ENCODE measurements at places on chromosomes 11 and 22. TPM values are rescaled to one million over a fixed set of nuclear protein-coding genes. Genes with fewer than 3 reads are reported as not detected.

- peak; percentile 55 for DNase-seq
Measured at GRCh38 chr11:128338811-128339210, 248.5 kb downstream of the ETS1 start.

DNA sequence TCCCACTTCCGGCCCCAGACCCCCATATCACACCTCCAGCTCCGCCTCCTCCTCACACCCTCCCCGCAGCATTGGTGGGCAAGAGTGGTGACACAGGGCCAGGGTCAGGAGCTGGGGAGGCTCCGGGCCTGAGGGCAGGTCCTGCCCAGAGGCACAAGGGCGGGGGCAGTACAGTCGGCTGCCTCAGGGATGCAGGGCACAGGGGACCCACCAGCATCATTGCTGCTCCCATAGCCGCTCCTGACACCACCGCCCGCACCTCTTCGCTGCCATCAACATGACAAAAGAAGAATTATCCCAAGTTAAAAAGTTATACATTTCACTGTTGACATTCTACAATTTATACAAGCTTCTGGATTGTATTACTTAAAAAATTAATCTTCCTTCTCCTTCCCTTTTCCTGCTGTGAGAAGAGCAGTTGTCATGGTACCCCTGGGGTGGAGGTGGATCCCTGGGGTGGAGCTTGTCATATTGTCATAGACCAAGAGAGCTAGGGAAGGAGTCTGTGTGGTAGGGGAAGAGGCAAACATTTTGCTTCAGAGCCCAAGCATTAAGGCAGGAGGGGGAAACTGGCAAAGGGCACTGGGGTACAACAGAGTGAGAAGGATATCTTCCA is 4.1 kb downstream of the SBF2 start:
- DNase-seq, result no peak

- DNase-seq, result no peak
Measured at GRCh38 chr22:19559324-19559811, 35.2 kb upstream of the CLDN5 start.

- no peak for DNase-seq
Measured at GRCh38 chr11:953512-953911, 27.8 kb downstream of the AP2A2 start.

- DNase-seq, result peak; percentile 57
Measured at GRCh38 chr11:68150037-68150436, 28.8 kb upstream of the CHKA start.

GRCh38 chr11:63839508-63840355 is 822 bp downstream of the MARK2 start:
- DNase-seq, result no peak

DNA sequence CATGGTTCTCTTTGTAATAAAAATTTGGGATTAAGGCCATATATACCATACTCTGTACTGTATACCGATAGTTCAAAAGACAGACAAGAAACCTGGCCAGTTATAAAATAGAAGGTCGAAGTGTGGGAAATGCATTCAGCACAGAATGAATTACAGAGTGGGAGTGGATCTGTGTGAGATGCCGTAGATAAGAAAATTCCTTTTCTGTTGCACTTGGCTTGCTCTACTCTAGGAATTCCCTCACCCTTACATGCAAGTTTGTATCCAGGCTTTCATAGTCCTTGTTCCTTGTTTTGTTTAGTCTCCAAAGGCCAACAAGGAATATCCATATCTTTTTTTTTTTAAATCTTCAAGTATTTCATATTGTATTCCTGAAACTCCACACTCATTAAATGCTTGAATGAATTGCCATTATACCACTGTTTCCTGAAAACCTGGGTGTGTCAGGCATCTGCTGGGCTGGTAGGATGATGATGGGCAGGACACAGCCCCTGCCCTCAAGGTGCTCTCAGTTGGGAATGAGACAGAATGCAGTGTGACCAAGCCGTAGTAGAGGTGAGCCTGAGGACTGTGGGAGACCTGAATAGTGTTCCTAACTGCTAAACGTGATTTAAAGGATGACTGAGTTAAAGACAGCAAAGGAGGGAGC is 53.5 kb downstream of the TEAD1 start:
- DNase-seq, result peak; percentile 76

GRCh38 chr11:30826911-30827310 is 240.8 kb upstream of the MPPED2 start:
- DNase-seq, result no peak

GRCh38 chr11:114426280-114426679 is 13.0 kb upstream of the REXO2 start:
- no peak for DNase-seq

GRCh38 chr22:46582281-46582933 is 37.8 kb upstream of the GRAMD4 start:
- DNase-seq, result no peak

DNA sequence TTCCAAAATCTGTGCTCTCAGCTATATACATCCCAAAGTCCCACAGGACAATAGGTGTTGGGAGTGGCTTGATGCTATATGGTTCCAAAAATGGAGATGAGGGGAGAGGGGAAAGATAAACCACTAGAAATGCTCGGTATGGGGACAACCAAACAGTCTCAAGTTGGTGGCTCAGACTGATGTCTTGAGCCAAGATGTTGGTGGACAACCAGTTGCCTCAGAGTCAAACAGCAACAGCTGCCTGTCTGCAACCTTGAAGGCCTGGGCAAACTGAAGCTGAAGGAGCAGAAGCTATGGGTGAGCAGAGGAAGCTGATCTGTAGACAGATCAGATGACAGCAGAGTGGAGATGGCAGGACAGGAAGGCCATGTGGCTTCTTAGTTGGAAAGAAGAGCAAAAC is 4.0 kb downstream of the RRP8 start:
- DNase-seq, result no peak

- DNase-seq, result no peak
Measured at GRCh38 chr22:50696251-50696798, 23.7 kb downstream of the SHANK3 start.

- no peak for DNase-seq
Measured at GRCh38 chr11:2564588-2565425, 120.0 kb downstream of the KCNQ1 start.

The CNGA4 gene
- under 0.01 TPM for total RNA-seq

The RAB3IL1 gene
- 0.72 TPM for total RNA-seq

The CYB5R2 gene
- 4.7 TPM for total RNA-seq

The FIBIN gene
- total RNA-seq, result 7.5 TPM

The GGTLC2 gene
- not detected for total RNA-seq

The BIK gene
- 0.18 TPM for total RNA-seq

The ZNF215 gene
- total RNA-seq, result 7.2 TPM

The UNC93B1 gene
- total RNA-seq, result 10.6 TPM

The OR10A2 gene
- total RNA-seq, result not detected

The C1QTNF5 gene
- total RNA-seq, result 1.9 TPM
